ENCODE measurements at places on chromosomes 16 and 17.

GRCh38 chr16:73531021-73531420 lies 483.1 kb upstream of the ZFHX3 start:
- DNase-seq: no peak

DNA sequence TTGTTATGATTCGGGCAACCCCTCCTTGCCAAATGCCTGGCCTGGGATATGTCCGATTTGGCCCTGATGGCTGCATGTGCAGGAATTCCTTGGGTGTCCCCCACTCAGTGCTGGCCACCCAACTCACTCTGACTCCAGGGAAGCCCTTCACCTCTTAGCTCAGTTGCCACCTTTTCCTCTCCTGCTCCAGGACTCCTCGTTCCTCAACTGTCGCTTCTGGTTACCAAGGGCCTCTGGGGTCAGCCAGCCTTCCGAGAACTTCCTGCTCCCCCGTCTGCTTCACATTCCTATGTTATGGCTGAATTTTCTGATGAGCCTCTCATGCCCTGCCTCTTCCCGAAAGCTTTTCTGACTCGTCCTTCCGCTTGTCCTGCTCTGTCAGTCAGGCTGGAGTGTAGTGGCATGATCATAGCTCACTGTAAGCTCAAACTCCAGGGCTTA lies 63.5 kb downstream of the SPACA3 start:
- no peak for DNase-seq

DNA sequence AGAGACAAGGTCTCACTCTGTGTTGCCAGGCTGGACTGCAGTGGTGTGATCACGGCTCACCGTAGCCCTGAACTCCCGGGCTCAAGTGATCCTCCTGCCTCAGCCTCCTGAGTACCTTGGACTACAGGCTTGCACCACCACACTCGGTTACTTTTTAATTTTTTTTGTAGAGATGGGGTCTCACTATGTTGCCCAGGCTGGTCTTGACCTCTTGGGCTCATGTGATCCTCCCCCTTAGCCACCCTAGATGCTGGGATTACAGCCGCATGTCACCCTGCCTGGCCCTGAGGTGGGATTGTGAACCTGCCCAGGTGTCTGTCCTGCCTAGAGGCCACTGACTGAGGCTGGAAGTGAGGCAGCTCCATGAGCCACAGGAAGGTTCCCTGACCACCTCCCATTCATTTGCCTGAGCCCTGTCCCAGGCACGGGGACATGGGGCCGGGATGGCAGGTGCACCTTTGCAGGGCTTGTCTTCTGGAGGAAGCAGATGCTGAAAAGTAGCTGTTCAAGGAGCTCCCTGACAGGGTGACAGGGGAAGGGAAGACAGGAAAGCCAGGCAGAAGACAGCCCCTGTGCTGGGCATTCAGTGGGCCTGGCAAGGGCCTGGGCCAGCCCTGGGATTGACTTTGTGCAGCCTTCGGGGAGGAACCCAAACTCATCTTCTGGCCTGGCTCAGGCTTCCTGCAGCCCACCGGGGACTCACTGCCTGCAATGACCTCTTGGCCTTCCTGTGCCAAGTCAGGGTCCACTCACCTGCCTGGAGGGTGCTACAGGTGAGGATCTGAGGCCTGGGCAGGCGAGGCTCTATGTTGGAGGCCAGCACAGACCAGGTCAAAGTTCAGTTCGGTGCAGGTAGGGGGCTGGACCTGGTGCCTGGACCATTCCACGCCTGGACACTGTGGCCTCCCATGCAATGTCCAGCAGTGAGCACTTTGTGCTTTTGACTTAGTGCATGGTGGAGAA lies 8.1 kb upstream of the NOTUM start:
- no peak for DNase-seq

GRCh38 chr17:66733759-66734158 lies 101.2 kb upstream of the CACNG5 start:
- DNase-seq: no peak

DNA sequence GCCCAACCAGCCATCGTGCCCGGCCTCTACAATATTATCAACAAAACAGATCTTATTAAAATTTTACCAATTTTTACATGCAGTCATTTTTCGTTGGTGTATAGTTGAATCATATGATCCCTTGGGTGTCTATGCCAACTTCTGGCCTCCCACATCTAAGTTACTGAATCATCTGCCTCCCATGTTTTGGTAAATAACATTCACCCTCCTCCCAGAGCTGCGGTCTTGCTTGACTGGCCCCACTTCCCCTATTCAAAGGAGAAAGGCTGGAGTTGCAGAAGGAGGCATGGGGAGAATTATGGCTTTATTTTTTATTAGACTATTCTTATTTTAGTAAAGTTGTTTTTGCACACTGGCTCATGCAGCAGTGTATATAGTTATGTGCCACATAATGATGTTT lies 18.5 kb upstream of the CCL23 start:
- no peak for DNase-seq

- DNase-seq: no peak
These were observed 20.4 kb downstream of the CDR2 start for GRCh38 chr16:22353933-22354541.

GRCh38 chr17:19346351-19347255 lies 15.9 kb downstream of the B9D1 start:
- DNase-seq: peak; percentile 33

DNA sequence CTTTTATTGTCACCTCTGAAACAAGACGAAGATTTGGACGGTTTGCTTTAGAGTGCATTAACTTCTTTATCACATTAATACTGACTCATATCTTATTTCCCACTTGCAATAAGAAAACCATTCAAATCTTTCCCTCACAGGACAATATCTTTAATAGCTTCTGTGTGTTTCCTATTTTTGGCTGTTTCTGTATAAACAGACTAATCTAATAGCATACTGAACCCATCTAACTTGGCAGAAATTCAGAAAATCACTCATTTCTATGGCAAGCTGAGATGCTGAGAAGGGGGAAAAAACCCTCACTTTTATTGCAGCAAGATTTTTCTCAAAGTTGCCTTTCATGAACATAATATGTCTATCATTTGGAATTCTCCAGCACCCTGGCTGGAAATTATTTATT lies 524.9 kb downstream of the WWOX start:
- no peak for DNase-seq

DNA sequence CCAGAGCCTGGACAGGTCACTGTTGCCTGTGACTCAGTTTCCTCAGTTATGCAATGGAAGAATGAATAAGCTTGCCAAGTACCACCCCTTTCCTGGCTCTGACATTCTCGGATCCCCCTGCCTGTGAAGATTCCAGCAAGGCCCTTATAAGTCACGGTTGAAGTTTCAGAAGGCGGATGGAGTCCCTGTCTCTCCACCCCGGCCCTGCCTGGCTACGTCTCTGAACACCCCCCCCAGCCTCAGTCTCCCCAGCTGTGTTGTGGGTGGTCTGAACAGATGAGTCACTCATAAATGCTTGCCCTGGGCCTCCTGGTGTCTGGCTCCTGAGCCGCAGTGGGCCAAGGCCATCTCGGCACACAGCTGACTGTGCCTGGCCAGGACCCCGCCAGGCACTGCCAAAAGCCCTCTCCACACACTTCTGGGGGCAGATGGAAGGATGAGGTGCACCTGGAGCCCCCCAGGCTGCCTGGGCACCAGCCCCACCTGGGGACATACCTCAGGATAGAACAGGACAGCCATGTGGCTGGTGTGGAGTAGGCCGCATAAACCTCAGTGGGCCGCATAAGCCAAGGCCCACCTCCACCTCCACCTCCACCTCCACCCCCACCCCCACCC lies 15.4 kb downstream of the VASN start:
- no peak for DNase-seq

DNA sequence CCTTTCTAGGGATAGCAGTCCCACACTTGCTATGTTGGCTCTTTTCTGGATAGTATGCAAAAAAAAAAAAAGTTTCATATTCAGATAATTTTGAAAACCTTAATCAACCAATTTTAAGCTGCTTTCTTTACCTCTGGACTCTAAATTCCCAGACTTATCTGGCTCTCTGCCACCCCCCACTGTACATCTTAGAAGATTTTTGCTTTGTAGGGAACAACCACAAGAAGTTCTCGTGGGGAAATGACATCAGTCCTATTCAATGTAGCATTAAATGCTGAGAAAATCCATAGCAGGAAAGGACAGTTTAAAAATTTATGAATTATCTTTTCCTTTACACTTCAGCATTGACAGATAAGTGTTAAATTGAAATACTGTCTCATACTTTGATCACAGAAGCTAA lies 562.7 kb upstream of the HSBP1 start:
- no peak for DNase-seq

- DNase-seq: peak; percentile 94
These were observed at the start of gene MNT for GRCh38 chr17:2400877-2401425. Gene MNT (minus strand): TSS chr17:2401060. CDS start chr17:2400712, 348 bp downstream.

- DNase-seq: no peak
These were observed 2.7 kb downstream of the DLX3 start for GRCh38 chr17:49992191-49992932.

DNA sequence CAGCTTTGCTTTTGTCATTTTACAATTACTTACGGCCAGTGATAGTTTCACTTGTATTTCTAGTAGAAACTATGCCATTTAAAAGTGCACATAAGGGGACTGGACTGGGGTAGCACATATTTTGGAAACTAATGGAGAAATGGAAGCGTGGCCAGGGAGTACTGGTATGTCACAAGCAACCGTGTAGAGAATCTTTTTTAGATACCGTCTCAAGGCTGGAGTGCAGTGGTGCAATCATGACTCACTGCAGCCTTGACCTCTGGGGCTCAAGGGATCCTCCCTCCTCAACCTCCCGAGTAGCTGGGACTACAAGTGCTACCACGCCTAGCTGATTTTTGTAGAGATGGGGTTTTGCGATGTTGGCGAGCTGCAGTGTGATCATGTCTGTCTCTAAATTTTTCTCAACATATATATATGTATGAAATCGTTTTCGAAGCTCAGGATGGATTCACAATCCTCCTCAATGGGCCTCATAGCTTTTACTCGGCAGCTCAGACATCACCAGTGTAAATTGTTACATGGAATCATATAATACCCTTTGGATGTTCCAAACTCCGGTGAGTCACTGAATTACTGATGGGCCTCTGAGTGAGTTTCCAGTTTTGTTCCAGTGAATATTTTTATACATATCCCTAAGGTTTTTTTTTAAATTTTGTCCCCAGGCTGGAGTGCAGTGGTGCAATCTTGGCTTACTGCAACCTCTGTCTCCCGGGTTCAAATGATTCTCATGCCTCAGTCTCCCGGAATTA lies 51.7 kb downstream of the ZNF778 start:
- no peak for DNase-seq

DNA sequence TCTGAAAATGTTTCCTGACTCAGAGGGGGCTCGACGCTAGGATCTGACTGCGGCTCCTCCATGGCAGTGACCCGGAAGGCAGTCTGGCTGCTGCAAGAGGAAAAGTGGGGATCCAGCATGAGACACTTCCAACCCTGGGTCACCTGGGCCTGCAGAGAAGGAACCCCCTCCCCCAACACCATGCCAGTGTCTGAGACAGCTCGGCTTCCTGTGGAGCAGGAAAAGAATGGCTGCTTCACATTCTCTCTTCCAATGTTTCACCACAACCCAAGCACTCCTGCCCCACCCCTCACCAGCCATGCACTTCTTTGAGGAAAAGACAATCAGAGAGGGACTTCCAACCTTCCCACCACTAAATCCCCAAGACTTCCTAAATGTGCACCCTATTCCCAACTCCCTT lies 10.8 kb downstream of the TP53 start:
- DNase-seq: no peak

GRCh38 chr17:47934856-47935255 lies 6.5 kb upstream of the PNPO start:
- no peak for DNase-seq

DNA sequence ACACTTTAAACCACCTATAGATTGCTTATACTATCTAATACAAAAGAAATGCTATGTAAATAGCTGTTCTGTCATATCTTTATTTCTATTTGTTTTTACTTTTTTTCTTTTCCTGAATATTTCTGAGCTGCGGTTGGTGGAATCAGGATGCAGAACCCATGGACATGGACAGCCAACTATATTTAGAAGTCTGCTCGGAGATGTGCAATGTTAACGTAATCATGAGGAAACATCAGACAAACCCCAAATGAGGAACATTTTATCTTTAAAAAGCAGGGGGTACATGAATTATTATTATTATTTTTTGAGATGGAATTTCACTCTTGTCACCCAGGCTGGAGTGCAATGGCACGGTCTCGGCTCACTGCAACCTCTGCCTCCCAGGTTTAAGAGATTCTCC lies 31.4 kb upstream of the GHDC start:
- DNase-seq: no peak

GRCh38 chr16:86909359-86910160 lies 331.2 kb downstream of the FOXL1 start:
- DNase-seq: no peak

- DNase-seq: no peak
These were observed 1.9 kb upstream of the NAT9 start for GRCh38 chr17:74777901-74778515.

GRCh38 chr17:47898241-47898640 lies 2.2 kb downstream of the SP2 start:
- DNase-seq: no peak
